ENCODE measurements at places on chromosomes 12 and 14.

GRCh38 chr14:68606176-68606575, 186.7 kb downstream of the ZFP36L1 start:
- no peak for DNase-seq

- no peak for DNase-seq
These were observed 326.9 kb upstream of the SFSWAP start for GRCh38 chr12:131383741-131384543.

GRCh38 chr14:30518867-30519560, 39.9 kb upstream of the G2E3 start:
- DNase-seq: no peak

- DNase-seq: no peak
These were observed 50.8 kb downstream of the VCPKMT start for GRCh38 chr14:50065583-50065982.

DNA sequence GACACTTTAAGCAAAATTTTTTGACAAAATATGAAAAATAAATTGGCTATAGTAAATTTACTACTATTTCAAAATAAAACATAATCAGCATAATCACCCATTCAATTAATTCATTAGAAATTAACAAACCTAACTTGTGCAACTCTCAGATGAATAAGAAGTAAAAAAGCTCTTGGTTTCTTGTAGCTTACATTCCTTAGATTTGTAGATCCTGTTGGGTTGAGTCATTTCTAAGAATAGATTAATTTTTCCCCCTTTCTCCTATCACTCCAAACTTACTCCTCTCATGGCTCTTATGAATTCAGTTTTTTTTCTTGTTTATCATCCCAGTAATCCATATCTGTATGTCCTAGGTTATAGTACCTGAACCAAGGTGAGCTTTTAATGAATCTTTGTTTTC, 230.9 kb upstream of the LRIG3 start:
- no peak for DNase-seq

GRCh38 chr14:34012978-34013720, 62.3 kb upstream of the EGLN3 start:
- DNase-seq: no peak

DNA sequence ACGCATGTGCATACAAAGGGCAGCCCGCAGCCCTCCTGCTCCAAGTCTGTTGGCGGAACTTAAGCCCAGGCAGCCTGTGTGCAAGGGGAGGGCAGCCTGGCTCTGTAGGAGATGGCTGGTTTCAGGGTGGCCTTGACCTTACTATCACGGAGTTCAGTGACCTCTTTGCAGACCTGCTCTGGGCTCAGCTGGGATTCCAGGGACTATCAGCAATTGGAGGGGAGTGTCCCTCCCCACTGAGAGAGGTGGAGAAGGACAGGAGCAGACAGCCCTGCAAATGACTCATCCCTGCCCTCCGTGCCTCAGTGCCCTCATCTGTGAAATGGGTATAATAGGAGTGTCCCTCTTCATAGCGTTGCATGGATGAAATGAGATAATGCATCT, 66.2 kb upstream of the DLK1 start:
- DNase-seq: no peak

DNA sequence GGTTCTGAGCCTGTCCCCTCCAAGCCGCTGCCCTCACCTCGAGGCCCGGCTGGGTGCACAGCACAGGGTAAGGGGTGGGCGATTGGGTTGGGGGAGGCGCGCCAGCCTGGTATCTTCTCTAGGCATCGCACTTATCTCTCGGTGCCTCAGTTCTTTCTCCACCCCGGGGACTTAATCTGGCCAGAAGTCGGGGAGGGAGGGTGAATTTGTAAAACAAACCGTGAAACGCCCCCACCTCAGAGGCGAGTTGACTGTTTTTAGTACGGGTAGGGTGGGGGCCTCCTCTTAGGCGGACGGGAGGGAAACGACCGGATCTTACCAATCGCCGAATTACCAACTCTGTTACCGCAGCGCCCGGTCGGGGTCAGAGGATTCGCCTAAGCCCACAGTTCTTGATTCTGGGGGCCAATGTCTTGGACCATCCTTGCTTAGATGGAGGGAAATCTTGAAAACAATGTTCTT, 1.4 kb upstream of the TBX3 start:
- no peak for DNase-seq

DNA sequence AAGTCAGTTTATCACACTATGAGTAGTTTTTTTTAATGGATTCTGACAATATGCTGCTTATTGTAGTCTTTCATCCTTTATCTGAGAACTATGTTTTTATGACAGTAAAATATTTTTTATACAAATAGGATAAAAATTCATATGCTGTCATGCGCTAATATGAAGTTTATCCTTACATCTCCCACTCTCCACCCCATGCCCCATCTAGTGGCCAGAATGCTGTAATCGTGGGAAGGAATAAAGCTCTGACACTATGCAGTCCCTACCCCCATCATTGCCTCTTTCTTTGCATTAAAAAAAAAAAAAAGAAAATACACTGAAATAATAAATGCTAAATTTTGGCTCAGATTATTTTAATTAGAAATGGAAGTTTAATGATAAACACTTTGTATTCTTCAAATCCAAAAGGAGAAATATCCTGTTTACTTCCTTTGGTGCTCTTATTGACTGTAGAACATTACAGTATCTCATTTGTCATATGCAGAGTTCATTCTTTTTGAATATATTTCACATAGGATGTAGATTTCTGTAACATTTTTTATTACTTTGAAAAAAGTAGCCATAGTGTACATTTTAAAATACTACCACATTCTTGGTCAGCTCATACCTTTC, 145.9 kb upstream of the SLCO1C1 start:
- DNase-seq: no peak

GRCh38 chr12:115752913-115753726, 524.4 kb downstream of the MED13L start:
- DNase-seq: no peak

GRCh38 chr12:59734371-59734770, 138.5 kb downstream of the SLC16A7 start:
- DNase-seq: no peak

- no peak for DNase-seq
These were observed 1.2 kb downstream of the GPR132 start for GRCh38 chr14:105064001-105064400.

DNA sequence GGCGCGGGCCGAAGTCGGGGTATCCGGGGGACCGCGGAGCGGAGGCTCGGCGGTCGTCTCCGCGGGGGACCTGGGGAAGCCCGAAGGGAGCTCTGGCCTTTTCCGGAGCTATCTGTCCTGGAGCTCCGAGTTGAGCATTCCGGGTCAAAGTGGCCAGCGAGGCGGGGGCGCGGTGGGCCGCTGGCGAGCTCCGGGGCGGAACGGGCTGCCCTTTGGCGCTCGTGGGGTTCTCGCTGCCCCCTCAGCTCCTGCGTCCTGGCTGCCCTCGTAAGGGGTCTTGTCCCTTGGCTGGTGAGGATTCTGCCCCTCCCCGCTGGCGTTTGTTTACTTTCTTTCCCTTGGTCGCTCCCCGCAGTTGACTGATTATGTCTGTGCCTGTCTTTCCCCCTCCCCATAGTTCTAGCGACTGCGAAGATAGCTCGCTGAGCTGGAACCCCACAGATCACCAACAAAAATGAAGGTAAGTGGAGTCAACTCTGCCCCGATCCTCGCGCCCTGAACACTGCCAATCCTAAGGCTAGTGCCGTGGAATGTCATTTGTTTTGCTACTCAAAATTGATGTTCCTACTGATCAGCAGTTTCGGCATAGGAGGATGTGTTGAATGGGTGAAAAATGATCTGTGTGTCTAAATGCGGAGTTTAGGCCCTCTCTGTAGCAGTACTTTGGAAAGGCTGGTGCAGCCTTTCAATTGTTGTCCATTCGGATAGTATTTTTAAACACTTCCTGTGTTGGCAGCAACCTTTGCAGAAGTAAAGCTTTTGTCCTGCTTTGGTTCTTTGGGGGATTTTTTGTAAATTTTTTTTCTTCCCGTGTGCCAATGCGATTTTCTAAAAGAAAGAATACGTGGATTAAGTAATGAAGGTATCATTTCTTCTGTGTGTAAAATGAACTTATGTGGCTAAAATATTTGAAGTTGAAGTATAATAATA, 1.3 kb downstream of the ARID4A start:
- peak; percentile 17 for DNase-seq

DNA sequence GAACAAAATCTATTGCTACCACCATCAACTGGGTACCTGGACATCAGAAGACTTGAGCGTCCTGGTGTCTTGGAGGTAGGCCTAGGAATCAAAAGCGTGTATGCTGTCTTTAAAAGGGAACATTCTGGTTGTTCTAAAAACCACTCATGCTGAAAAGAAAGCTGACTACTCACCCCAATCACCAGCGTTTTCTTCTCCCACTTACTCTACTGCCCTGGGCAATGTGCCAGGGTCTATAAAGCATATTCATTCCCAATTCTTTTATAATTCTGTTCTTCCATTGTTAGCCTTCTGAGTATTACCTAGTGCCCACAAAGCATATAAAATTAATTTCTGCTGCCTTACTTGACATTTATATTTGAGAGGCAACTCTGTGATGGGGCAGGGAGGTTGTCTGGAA, 133.4 kb downstream of the KCNA5 start:
- no peak for DNase-seq

- no peak for DNase-seq
These were observed 45.0 kb downstream of the CFAP54 start for GRCh38 chr12:96534339-96534738.

GRCh38 chr12:125208334-125208733, 143.1 kb downstream of the AACS start:
- no peak for DNase-seq

- no peak for DNase-seq
These were observed 20.8 kb upstream of the P2RX4 start for GRCh38 chr12:121189131-121189530.

GRCh38 chr12:119735079-119735478, 67.1 kb downstream of the PRKAB1 start:
- no peak for DNase-seq

- DNase-seq: no peak
These were observed 41.1 kb downstream of the BRMS1L start for GRCh38 chr14:35867280-35867629.

DNA sequence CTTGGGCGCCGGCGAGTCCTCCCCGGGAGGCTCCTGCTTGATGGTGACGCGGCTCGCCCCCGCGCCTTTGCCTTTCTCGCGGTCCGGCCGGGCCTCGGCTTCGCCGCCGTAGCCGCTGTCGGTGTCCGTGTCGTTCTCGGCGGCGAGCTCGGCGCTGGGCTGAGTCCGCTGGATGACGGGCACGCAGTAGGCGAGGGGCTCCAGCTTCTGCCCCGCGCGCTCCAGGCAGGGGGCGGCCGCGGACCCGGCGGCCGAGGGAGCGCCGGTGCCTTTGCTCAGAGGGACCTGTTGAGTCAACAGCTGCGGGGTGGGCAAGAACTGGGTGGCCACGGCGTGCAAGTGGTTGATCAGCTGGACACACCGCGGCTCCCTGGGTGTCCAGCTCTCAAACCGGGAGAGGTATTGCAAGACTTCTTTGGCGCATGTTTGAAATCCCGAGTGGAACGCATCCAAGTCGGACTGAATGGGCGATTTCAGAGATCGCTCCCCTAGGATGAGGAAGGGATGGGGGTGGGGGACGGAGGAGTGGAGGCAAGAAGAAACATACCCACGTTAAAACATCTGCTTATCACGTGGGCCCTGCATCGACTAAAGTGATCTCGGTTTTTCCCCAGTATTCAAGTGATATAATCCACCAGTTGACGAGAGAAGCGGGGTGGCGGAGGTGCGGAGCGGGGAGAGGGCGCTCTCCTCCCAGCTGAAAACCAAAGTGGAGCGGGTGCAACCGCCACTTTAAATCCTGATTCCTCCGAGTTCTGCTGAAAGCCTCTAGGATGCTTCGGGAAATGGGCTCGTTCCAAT, 2.0 kb downstream of the BHLHE41 start:
- DNase-seq: no peak

DNA sequence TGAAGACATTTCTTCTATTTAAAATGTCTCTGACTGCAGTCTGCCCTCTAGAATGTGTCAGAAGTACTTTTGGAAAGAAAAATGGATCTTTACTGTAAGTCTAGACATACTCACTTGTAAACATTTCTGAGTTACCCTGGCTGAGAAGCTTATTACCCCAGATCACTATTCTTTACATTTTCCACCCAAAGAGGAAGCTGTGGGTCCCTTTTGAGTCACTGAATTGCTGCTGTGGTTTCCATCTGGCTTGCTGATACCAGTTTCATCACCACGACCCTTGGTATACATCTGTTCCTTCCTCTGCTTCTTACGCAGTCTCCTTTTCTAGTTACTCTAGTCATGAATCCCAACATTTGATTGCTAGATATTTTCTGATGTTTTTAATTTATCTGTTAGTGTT, 20.2 kb upstream of the CLEC4D start:
- peak; percentile 56 for DNase-seq

- DNase-seq: no peak
These were observed 245.0 kb downstream of the CHST11 start for GRCh38 chr12:104701756-104702155.

DNA sequence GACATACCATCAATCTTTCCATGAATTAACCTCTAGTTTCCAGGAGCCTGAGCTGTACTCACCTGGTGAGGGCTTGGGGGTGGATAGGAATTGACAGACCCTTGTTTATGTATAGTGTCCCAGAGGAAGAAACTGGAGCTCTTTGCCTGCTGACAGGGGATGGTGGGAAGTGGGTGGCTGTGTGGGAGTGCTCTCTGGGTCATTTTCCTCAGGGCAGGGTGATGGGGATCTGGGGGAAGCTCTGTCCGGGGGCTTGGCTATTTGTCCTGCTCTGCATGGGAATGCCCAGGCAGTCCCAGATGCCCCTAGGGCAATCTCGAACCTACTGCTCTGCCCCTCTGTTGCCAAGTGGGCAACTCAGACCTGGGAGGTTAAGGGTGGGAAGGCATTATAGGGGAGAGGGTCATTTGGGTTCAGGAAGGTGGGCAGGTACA, 21.8 kb upstream of the DHRS2 start:
- no peak for DNase-seq

DNA sequence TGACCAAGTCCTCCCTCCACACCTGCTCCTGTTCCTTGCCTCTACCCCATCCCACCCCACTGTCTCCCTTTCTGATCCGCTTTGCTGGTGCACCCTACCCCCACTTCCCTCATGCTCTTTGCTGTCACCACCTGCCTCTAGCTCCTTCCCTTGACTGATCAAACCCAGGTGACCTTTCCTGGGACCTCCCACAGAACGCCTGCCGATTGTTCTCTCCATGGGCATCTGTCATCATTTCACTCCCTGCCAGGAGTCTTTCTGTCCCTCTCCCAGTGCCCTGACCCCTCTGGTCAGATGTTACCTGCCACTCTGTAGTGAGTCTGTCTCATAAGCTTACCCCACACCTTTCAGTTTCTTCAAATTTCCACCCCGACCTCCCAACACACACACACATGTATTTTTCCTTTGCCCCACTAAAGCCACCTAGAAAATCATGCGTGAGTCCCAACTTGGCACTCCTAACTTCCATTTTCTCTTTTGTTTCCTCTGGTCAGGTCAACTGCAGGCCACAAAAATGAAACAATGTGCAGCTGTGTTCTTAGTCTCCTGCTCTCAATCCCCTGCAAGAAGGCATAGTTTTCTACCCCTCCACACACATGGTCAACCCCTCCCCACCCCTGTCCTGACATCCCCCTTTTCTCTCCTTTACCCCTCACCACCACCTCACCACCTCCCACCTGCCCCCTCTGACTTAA, 229.8 kb downstream of the DPF3 start:
- DNase-seq: no peak

- no peak for DNase-seq
These were observed 220 bp upstream of the KRT83 start for GRCh38 chr12:52321418-52321817.

All from stimulated activated CD4-positive, alpha-beta T cell treated with anti-CD3 and anti-CD28 coated beads, Interleukin-4, amount 100 ng/mL, for 24 hours (primary cell).